Small intestine (tissue), 16 donors: ENCODE measurements at places on chromosomes 4 and X.
A peak's percentile ranks its signal among the peaks of the same experiment; 100 is the strongest.

DNA sequence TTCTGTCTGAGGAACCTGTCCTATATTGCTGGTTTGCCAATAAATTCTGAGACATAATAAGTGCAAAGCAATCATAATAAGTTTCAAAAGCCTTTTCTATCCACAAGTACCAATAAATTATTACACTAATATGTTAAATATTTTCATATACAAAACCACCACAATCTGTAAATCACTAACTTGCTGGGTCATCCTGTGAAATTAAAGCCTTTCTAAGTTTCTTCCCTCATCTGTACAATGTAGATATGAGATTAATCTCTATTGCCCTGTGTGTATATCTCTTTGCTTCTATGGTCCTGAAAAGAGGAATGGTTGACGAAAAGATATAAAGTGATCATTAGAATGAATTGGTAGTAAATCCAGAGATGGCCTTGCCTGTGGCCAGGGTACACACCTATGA lies 231.6 kb downstream of the NR3C2 start:
- no peak for DNase-seq

DNA sequence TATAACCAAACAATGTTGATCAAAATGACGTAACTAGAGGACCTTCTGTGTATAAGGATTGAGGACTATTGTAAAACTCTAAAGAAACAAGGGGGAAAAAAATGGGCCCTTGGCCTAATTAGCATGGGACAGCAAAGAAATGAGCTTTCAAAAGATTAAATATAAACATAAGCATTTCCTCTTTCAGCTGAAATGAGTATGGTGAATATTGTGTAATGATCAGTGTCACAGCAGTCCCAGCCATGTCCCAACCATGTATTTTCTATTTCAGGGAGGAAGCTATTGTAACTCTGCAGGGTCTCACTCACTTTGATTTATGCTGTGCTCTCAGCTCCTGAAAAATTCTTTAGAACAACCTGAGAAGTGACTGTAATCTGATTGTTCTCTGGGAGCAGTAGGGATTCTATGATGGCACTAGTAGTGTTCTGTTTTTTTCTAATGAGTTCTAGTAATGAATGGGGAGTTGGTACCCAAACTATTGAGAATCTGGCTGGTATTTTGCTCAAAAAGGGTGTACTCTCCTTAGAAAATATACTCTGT lies 25.8 kb downstream of the ANXA10 start:
- DNase-seq = no peak

- DNase-seq = no peak
Observed at GRCh38 chr4:177879851-177880250, 437.6 kb upstream of the AGA start.

- DNase-seq = peak; percentile 60
Observed at GRCh38 chr4:38752941-38753806, 29.6 kb downstream of the TLR10 start.
